ENCODE measurements at places on chromosomes 16 and 17. TPM values are rescaled to one million over a fixed set of nuclear protein-coding genes. Genes with fewer than 3 reads are reported as not detected.

The EVPL gene
- total RNA-seq = under 0.01 TPM

The KRT17 gene
- 15.1 TPM for total RNA-seq

The CTRB2 gene
- not detected for total RNA-seq

The BEAN1 gene
- total RNA-seq = not detected

The SULT1A1 gene
- 0.58 TPM for total RNA-seq

The SRCIN1 gene
- under 0.01 TPM for total RNA-seq

The KRTAP3-2 gene
- total RNA-seq = not detected

The FADS6 gene
- not detected for total RNA-seq

The SLC25A10 gene
- total RNA-seq = 19.3 TPM

The SPDYE4 gene
- not detected for total RNA-seq

The CD7 gene
- 0.66 TPM for total RNA-seq

The TRIM16 gene
- 55.1 TPM for total RNA-seq

The PRCD gene
- total RNA-seq = 10.2 TPM

The DPEP1 gene
- total RNA-seq = 0.33 TPM

The AKAP1 gene
- total RNA-seq = 10.9 TPM

The SCARF1 gene
- 0.83 TPM for total RNA-seq

The KCNJ18 gene
- not detected for total RNA-seq

The CD300A gene
- not detected for total RNA-seq

The MRPS34 gene
- 73.8 TPM for total RNA-seq

The TM4SF5 gene
- not detected for total RNA-seq

The VTN gene
- total RNA-seq = not detected

The TEKT3 gene
- total RNA-seq = 0.50 TPM

The GINS2 gene
- 1.5 TPM for total RNA-seq

The ERBB2 gene
- 50.3 TPM for total RNA-seq

The TUBB3 gene
- total RNA-seq = 559 TPM

The CPPED1 gene
- 6.1 TPM for total RNA-seq

The DRC3 gene
- 0.83 TPM for total RNA-seq

The CDRT4 gene
- total RNA-seq = 1.8 TPM

The FNDC8 gene
- total RNA-seq = not detected

The NAGS gene
- 3.5 TPM for total RNA-seq

The SSTR5 gene
- not detected for total RNA-seq

The HBA1 gene
- total RNA-seq = not detected

The SCIMP gene
- total RNA-seq = not detected

The NFAT5 gene
- total RNA-seq = 24.3 TPM

The TAT gene
- total RNA-seq = not detected

The OR2C1 gene
- total RNA-seq = not detected

The ENPP7 gene
- not detected for total RNA-seq

The MARVELD3 gene
- total RNA-seq = not detected

The CCL8 gene
- total RNA-seq = 1.2 TPM

The RMI2 gene
- total RNA-seq = 10.5 TPM

The FBXW10 gene
- total RNA-seq = not detected

The TMED6 gene
- 0.29 TPM for total RNA-seq

The MBTPS1 gene
- 136 TPM for total RNA-seq

The FOXF1 gene
- 39.0 TPM for total RNA-seq

The TERB1 gene
- total RNA-seq = not detected

The KRT40 gene
- not detected for total RNA-seq

The MGAT5B gene
- total RNA-seq = 0.17 TPM

The ZKSCAN2 gene
- total RNA-seq = 4.1 TPM

The ALOXE3 gene
- total RNA-seq = under 0.01 TPM

The CUEDC1 gene
- total RNA-seq = 14.4 TPM

The IL34 gene
- 4.5 TPM for total RNA-seq

The MYH8 gene
- total RNA-seq = not detected

The CFAP20 gene
- total RNA-seq = 32.0 TPM

The PLA2G10 gene
- total RNA-seq = not detected

The SMTNL2 gene
- total RNA-seq = 1.2 TPM

The CHMP6 gene
- 16.0 TPM for total RNA-seq

The TMEM114 gene
- not detected for total RNA-seq

Data from smooth muscle cell of trachea (primary cell).